Activated T-cell treated with anti-CD3 and anti-CD28 coated beads for 1 hour (primary cell): ENCODE measurements at places on chromosomes 1 and 21.

DNA sequence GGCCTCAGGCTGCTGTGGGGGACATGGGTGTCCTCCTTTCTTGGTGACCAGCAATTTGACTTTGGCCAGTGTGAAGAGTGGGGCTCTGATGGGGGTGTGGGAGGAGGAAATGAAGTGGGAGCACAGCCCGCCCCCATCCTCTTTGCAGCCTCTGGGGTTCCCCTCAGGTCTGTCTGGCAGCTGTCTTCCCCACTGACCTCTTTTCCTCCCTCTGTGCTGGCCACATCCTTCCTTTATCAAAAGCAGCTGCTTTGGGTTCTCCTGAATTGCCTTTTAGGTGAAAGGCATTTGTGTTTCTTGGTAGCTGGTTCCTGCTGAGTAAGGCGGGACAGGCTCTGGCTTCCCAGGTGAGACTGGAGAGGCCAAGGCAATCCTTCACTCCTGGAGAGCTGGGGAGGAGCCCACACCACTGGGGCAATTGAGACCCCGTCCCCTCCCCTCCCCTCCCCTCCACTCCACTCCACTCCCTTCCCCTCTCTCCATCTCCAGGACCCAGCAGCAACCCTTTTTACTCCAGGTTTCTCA lies 24.9 kb downstream of the PCAT6 start:
- DNase-seq: no peak

- no peak for DNase-seq
Measured at GRCh38 chr1:1344655-1345361, 4.4 kb downstream of the DVL1 start.

- no peak for DNase-seq
Measured at GRCh38 chr1:211347077-211347844, 20.6 kb downstream of the TRAF5 start.

GRCh38 chr1:22039594-22040285 lies 12.8 kb upstream of the CDC42 start:
- DNase-seq: peak; percentile 75

DNA sequence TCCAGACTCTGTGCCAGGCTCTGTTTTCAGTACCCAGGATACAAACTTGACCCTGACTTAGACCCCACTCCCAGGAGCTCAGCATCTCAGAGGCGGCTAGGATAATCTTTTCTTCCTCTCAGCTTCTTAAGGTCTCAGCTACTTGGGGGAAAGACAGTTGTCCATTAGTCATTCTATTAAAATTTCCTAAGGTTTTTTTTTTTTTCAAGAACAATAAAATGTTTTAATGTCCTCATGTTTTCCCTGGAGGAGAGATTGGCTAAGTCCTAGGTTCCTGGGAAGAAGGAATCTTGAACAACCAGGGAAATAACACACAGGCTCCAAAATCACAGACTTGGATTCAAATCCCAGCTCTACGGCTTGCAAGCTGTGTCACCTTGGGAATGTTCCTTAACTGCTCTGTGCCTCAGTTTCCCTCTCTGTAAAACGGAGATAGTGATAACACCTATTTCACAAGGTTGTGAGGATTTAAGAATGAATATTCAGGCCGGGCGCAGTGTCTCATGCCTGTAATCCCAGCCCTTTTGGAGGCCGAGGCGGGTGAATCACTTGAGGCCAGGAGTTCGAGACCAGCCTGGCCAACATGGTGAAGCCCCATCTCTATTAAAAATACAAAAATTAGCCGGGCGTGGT lies 33.0 kb downstream of the CDK18 start:
- no peak for DNase-seq

DNA sequence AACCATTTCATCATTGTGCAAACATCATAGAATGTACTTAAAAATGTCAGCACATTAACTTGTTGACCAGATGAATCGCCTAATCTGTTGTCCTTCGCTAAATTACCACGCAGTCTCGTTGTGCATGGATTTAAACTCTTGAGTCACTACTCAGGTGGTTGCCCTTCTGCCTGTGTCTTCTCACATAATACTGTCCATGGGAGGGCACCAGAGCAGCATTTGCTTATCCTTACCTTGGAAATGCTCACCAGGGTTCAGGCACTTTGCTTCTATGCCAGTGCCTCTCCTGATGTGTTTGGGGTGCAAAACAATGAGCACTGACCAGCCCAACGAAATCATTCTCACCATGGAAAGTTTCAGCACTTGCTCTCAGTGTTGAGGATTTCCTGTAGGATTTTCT lies 559.9 kb downstream of the RWDD3 start:
- no peak for DNase-seq

GRCh38 chr1:211483896-211484612 lies 7.9 kb downstream of the RD3 start:
- DNase-seq: no peak

GRCh38 chr1:207702317-207702716 lies 49.5 kb upstream of the CD46 start:
- no peak for DNase-seq

DNA sequence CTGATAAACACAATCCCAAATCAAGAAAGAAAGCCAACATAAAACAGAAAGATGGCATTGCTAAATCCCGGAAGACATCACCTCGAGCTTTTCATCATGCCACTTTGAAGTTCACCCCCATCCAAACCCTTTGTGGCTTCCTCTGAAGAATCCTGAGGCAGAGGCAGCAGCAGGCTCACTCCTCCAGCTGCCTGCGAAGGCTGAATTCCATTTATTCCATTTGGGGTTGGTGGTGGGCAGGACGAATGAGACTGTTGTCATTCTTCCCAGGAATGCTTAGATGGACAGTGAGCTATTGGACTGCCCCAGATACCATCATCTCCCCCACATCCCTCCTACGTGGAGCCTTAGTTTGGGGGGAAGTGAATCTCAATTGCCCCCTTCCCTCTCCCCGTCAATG lies 437.5 kb downstream of the SMYD3 start:
- DNase-seq: no peak

GRCh38 chr1:204545202-204545601 lies 29.0 kb downstream of the MDM4 start:
- DNase-seq: no peak

- no peak for DNase-seq
Measured at GRCh38 chr1:35524106-35524505, 33.1 kb downstream of the KIAA0319L start.

DNA sequence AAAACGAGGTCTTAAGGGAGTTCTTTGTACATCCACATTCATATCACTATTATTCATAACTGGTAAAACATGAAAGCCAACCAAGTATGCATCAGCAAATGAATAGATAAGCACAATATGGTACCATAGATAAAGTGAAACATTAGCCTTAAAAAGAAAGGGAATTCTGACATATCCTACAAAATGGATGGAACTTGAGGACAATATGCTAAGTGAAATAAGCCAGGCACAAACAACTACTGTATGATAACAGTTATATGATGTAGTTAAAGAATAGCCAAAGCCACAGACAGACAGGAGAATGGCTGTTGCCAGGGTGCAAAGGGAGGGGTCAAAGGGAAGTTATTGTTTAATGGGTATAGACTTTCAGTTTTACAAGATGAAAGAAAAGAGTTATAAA lies 148.9 kb downstream of the EIF4G3 start:
- DNase-seq: no peak

DNA sequence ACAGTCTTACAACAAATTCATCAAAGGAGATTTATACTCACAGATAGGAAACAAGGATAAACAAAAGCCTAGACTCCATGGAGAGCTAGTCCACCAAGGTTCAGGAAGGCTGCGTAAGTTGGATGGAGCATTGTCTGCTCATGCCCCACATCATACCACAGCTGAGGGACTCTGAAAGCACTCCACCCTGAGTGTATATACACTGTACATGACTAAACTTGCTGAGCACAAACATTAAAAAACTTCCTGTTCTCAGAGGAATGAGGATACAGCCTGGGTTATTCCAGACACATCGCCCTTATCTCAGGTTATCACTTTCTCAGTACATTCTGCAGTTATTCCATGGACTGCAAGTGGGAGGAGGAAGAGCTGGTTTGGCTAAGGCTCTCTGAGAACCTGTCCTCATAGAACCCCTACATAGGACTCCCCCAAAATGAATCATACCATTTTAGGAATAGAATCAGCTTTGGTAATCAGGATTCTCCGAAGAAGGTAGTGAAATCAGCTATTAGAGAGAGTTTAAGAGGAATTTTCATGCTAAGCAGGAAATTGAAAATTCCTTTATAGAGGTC lies 58.0 kb upstream of the PRMT6 start:
- DNase-seq: no peak

- no peak for DNase-seq
Measured at GRCh38 chr1:212982430-212983152, 32.2 kb downstream of the VASH2 start.

GRCh38 chr1:109932679-109933078 lies 22.0 kb downstream of the CSF1 start:
- no peak for DNase-seq

DNA sequence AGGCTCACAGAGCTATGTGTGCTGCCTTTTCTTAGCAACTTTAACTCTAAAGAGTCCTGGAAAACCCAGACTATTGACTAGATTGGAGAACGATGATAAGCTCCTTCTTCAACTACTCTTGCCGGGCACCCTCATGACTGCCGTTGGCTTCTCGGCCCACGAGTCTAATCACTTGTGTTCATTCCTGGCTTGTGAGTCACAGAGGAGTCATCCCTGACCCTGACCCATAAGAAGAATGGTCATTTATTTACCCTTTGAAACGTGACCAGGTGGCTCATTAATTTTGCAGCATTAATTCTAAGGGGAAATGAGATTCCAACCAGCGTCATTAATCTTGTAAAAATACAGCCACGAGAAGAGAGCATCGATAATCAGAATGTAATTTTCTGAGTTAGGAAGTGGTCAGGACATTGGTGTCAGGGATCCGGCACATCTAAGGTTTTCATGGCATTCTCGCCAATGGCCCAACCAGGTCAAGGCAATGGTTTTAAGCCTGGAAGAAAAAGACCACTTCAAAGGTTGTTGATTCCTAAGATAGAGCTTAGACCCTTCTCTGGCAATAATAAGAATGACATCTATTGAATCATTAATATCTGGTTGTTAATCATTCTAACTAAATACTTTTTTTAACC lies 183.6 kb upstream of the RUNX1 start:
- no peak for DNase-seq

- no peak for DNase-seq
Measured at GRCh38 chr1:223742856-223743517, 30.6 kb downstream of the CAPN2 start.

GRCh38 chr1:85275701-85276214 lies 674 bp downstream of the BCL10 start:
- DNase-seq: no peak

GRCh38 chr21:36255663-36256062 lies 64.3 kb upstream of the MORC3 start:
- DNase-seq: no peak

- no peak for DNase-seq
Measured at GRCh38 chr1:177355575-177355974, 184.8 kb downstream of the BRINP2 start.

GRCh38 chr21:27244776-27245175 lies 277.9 kb upstream of the ADAMTS5 start:
- no peak for DNase-seq

- DNase-seq: no peak
Measured at GRCh38 chr1:54273795-54274163, 73.8 kb downstream of the MRPL37 start.

DNA sequence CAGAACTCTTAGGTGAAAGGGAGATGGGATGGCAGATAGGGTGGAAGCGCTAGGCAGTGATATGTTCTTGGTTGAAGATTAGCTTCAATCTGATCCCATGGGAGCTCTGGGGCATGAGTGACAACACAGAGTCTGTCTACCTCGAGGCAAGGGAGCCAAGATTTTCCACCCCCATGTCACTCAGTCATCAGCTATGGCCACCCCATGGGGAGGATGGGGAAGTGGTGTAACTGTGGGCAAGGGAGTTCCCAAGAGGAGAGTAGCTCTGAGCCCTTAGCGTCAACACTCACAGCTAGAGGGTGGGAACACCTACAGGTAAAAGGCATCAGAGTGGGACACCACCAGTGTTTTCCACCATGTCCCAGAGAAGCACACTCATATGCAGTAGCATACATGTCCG lies 30.3 kb upstream of the C1QA start:
- no peak for DNase-seq

DNA sequence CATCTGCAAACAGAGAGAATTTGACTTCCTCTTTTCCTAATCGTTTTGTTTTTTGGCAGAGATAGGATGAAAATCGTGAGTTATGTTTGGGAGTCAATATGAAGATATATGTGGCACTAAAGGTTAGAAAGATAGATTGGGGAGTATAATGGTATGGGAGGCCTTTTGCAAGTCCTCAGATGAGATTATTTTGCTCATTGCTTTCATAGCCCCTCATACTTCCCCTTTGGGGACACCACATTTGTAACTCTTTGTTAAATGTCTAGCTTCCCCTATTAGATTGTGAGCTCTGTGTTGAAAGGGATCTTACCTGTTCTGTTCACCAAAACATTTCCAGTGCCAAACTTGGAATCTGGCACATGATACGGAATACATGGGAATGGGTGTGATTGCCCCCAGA lies 30.2 kb downstream of the RAVER2 start:
- DNase-seq: no peak

DNA sequence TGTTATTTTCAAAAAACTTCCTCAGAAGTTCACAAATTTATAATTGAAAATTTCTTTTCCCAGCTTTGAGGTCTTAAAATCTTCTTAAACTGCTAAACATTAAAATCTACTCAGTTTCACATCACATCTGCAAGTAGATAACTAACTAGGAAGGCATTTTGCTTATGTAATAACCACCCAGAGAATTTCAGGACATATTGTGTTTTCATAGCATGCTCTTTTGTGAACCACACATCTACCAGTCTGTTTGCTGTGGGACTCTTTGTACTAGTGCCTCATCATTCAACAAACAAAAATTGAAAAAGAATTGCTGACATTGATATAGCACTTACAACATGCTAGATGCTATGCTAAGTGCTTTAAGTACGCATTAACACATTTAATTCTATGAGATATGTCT lies 31.6 kb upstream of the C1orf146 start:
- no peak for DNase-seq

- no peak for DNase-seq
Measured at GRCh38 chr1:108848806-108849205, 8.1 kb downstream of the AKNAD1 start.

DNA sequence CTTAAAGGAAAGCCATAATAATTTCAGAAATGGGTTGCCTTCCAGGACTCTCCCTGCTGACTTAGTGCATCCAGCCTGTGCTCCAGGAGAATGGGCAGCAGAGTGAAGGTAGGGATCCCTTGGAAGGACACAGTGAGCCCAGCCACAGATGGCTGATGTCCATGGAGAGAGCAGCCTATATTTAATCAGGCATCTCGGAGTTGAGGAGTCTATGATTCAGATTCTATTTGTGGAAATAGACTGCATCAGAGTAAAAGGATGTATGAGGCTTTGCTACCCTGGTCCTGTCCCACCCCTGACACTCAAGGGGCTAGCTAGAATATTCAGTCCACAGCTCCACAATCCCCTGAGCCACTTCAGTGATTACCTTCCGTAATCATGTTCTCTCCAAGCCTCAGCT lies 43.8 kb upstream of the PBX1 start:
- no peak for DNase-seq

DNA sequence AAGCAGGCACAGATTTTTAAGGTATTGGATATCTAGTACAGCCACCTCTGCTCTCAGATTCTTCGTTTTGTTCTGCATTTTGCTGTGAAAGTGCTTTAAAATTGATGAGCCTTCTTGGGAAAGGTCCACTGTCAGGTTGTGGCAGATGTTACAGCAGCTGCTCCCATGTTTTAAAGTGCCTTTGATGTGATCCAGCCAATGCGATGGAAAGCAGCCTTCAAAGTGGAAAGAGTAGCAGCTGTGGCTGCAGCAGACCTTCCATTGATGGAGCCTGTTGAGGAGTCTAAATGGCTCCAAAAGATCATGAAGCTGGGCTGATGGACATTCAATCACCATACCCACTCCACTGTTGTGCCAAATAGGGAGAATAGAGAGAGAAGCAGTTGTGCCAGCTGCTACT lies 816.9 kb downstream of the PLA2G4A start:
- no peak for DNase-seq
